ENCODE measurements at places on chromosomes 13 and 19.

DNA sequence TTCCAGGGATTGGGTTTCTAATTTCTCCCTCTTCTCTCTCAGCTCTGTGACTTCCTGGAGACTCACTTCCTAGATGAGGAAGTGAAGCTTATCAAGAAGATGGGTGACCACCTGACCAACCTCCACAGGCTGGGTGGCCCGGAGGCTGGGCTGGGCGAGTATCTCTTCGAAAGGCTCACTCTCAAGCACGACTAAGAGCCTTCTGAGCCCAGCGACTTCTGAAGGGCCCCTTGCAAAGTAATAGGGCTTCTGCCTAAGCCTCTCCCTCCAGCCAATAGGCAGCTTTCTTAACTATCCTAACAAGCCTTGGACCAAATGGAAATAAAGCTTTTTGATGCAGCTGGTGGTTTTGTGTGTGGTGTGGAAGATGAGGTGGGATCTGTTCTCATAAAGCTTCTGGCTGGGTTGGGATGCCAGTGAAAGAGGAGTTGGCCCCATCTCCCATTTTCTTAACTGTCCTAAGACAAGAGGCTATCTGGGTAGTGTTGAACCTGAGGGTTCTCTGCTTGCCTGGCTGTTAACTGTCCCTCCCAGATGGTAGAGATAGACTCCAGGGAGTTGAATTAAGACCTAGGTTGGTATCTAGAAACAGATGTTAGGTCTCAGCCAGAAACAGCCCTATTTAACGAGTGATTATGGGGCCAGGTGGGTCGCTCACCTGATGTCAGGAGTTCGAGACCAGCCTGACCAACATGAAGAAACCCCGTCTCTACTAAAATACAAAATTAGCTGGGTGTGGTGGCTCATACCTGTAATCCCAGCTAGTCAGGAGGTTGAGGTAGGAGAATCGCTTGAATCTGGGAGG lies 1.6 kb downstream of the FTL start:
- DNase-seq, result no peak

DNA sequence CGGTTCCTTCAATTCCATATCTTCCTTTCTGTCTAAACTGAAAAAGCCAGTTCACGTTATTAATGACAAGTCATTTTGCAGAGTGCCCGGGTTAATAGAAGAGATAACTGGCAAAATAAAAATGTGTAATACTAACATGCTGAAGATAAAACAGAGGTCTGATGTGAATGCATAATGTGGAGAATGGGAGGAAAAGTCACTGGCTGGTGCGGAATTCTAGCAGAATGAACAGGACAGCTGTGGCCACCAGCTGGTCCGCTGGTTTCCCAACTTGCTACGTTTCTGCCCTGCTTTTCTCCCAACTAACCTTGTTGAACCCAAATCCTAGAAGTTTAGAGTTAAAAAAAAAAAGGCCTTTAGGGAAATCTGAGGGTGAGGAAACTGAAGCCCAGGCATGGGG lies 42.4 kb downstream of the PCDH8 start:
- no peak for DNase-seq

DNA sequence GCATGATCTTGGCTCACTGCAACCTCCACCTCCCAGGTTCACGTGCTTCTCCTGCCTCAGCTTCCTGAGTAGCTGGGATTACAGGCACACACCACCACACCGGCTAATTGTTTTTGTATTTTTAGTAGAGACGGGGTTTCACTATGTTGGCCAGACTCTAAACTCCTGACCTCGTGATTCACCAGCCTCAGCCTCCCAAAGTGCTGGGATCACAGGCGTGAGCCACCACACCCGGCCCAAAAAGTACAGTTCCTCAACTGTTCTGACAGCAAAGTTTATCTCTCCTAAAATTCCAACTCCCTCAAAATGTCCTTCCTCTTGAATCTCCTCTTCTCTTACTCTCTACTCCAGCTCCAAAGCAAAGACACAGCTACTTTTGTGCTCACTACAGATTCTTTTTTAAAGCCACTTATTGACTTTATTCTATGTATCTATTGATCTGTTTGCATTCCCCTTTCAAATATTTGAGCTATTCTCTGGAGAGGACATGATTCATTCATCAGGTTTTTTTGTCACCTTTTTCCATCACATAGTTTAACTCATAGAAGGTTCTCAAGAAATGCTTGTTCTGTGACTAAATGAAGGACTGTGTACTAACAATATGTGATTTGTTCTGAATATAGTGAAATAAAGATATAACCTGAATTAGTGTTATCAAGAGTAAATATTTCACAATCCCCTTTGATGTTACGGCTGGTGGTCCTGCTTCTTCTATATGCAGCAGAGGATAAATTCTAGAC lies 142.2 kb downstream of the TBC1D4 start:
- peak; percentile 56 for DNase-seq

DNA sequence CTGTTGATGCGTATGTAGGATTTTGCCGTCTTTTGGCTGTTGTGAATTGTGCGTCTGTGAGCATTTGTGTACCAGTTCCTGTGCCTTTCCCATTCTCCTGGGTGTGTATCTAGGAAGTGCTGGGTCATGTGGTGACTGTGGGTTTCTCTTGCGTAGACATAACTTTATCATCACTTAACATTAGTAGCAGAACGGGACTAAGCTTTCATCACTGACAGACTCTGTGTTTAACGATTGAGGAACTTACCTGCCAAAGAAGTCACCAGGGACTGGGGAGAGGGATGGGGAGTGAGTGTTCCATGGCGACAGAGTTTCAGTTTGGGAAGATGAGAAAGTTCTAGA lies 15.0 kb downstream of the FZR1 start:
- no peak for DNase-seq

DNA sequence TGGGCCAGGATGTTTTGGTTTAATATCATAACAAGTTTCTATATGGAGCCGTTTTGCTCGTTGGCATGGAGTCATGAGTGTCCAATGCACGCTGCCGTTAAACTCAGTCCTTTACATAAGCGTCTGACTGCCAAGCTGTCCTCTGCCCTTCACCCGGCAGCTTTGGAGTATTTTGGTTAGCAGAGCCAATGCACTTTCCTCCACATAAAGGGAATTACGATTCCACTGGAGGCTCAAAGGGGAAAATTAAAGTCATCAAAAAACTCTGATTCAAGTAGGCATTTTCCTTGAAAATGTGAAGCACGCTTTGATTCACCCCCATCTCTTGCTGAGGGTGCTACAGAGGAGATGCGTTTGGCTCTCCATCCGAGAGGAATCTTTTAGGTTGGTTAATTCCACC lies 144.4 kb upstream of the ARGLU1 start:
- DNase-seq, result no peak

DNA sequence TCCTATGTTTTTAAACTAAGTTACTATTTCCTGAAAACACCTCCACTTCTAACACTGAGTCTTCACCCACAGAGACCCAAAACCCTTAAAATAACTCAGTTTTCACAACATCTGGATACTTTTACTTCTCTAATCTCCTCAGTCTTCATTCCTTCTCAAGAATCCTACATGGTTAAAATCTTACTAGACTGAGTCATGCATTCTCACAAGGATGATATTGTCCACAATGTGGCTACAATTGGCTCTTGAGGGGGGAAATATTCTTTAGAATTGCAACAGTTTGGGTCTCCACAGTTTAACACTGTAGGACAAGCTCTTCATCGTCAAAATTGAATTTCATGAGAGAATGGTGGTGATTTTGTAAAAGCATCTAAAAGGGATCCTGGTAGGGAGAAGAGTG lies 397.1 kb downstream of the SLITRK5 start:
- no peak for DNase-seq

DNA sequence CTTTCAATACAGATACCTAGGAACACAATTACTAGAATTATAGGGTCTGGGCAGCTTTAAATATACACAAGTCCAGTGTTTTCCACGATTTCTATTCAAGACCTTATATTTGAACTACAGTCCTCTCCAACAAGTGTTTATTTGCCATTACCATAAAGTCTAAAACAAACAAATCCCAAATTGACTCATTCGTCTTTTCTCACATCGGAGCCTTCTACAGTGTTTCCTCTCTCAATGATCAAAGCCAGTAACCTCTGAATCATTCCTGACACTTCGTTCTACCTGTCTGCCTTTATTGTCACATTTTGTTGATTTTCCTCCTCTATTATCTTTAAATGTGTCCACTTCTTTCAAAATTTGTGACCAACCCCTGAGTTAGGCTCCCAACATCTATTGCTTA lies 1356.5 kb upstream of the SLC10A2 start:
- DNase-seq, result no peak

- DNase-seq, result no peak
These were observed 70.9 kb downstream of the KL start for GRCh38 chr13:33087091-33087490.

GRCh38 chr19:49832556-49832955 lies 14.5 kb downstream of the MED25 start:
- DNase-seq, result no peak

DNA sequence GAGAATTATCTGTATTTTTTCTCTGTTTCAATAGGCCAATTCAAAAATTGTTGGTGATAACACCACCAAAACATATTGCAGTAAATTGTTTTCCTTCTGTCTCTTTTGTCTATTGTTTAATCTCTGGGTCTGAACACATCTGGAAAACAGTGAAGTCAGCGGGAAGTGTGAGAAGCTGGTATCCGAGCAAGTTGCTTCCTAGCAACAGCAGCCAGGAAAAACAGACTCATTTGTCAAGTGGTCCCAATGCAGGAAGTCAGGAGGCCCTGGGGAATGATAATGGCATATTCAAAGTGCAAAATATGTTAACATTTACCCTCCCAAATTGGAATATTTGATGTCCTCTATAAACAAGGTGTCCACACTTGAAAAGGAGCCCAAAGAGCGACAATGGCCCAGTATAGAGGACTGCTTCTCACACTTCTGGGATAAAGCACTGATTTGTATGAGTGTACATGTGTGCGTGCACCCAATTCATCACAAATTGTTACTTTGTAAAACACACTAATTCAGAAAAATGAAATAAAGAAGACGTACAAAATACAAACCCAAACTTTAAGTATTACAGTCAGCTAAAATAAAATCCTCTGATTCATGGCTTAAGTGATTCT lies 515.0 kb downstream of the TBC1D4 start:
- no peak for DNase-seq

DNA sequence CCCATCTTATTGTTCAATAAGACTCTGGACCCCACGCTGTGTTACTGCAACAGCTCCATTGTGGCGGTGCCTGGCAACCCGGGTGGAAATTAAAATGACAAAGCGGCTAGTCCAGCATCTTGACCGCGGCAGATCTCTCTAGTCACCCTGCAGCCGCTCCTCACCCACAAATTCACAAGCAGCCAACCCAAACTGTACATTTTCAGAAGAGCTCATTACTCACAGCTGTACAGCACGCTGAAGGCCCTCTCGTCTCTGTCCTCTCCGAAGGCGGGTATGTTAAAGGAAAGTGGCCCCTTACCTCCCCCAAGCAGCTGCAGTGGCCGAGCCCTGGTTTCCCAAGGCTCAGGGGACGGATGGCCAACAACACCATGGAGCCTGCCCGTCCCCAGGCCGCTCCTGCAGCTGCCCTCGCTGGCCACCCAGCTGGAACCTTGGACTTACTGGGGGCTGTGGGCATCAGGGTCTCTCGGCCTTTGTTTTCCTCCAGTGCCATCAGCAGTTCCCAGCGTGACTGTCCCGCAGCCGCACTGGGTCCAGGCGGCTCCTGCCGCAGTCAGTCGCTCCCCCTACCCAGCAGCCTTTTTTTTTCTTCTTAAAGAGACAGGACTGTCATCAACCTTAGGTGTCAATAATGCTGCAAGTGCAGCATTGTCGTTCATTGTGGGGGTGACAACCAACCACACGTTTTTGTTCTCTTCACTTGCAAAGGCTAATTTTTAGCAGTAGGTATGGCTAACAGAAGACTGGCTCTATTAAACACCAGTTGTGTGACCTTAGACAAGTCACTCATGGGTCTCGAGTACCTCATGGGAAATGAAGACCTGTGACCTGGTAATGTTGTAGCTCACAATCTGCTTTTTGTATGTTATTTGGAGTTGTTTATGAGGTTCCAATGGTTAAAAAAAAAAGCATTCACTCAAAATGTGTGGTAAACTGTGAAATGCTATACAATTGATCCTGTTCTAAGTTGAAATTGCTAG lies at the start of gene SACS:
SACS (minus strand) TSS at position 532 of the 983 bp plus-strand sequence. CDS start 22,463 bp downstream, outside the sequence.
- peak; percentile 79 for DNase-seq

GRCh38 chr19:12956446-12957388 lies at the start of gene GADD45GIP1:
GADD45GIP1 (minus strand) TSS chr19:12957223; CDS start chr19:12957212, 11 bp downstream.
- DNase-seq, result peak; percentile 92

- DNase-seq, result peak; percentile 65
These were observed 940 bp upstream of the DCUN1D2 start for GRCh38 chr13:113491418-113491883.

DNA sequence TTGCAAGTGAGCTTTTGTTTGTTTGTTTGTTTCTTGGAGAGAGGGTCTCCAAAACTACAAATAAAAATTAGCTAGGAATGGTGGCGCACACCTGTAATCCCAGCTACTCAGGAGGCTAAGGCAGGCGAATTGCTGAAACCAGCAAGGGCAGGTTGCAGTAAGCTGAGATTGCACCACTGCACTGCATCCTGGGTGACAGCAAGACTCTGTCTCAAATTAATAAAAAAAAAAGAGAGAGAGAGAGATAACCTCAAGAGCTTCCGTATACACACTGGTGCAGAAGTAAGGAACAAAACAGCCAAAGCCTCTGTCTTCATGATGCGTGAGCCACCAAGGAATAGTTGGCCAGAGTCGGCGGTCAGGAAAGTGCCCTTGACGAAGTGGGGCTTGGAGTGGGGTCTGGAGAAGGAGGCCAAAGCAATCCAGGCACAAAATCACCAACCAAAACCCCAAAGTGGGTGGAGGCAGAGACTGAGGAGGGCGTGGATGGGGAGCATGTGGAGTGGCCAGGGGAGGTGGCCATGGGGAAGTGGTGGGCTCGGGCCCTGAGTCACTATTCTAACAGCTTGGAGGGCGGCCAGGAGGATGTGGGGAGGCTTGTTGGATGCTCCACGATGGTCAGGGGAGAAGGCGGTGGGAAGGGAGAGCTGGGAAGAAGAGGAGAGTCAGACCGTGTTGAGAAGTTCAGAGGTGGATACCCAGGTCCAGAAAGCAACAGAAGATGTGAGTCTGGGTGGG lies 21.2 kb upstream of the TOMM40 start:
- DNase-seq, result no peak

- no peak for DNase-seq
These were observed 72.1 kb downstream of the SLITRK1 start for GRCh38 chr13:83810136-83810535.

DNA sequence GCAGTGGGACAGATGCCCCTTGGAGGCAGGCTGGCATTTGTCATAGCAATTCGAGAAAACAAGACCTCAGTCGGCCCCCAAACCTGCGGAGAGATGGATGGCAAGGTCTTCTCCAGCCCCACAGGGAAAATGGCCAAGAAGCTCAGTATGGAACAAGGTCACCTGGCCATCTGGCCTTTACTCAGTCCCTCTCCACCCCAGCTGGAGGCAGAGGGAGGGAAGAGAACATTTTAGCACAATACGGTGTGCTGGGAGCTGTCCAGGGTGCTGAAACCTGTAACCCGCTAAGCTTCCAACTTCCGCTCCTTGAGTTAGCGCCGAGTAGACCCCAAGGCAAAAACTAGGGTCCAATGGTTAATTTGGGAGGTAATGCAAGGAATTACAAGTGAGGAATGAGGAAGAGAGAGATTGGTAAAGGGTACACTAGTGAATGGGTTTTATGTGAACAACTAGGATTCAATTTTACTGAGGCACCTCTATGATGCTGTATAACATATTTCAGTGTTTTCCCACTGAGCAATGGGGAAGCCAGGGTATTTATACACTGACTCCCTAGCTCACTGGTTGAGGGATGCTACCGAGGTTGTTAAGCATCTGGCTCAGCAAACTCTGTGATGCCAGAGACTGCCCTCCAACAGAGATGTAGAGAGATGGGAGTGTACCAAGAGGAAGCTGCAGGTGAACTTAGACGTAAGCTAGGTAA lies 64.3 kb downstream of the CACNA1A start:
- no peak for DNase-seq
